AG04450 (cell line): ENCODE measurements at places on chromosomes 5 and 9. TPM values are rescaled to one million over a fixed set of nuclear protein-coding genes. Genes with fewer than 3 reads are reported as not detected.

The QSOX2 gene
- 12.8 and 14.7 TPM in 2 replicates for polyA plus RNA-seq

The GABRA1 gene
- not detected in 2 replicates for polyA plus RNA-seq

The SPARC gene
- 5,773 and 5,780 TPM in 2 replicates for polyA plus RNA-seq

The C7 gene
- 14.4 and 17.1 TPM in 2 replicates for polyA plus RNA-seq

The NIPSNAP3A gene
- 30.5 and 42.5 TPM in 2 replicates for polyA plus RNA-seq

The SREK1 gene
- 42.7 and 58.8 TPM in 2 replicates for polyA plus RNA-seq

The PCDHGA3 gene
- 0.92 and 1.2 TPM in 2 replicates for polyA plus RNA-seq

The RLN1 gene
- polyA plus RNA-seq: 0.11 TPM in 1 of 2 replicates, not detected in the other

The PCDHGA12 gene
- 3.4 and 4.3 TPM in 2 replicates for polyA plus RNA-seq

The SLC25A2 gene
- polyA plus RNA-seq: not detected in 2 replicates

The NPDC1 gene
- polyA plus RNA-seq: 8.9 and 16.5 TPM in 2 replicates

The ADGRV1 gene
- 0.06 TPM in 1 of 2 replicates, not detected in the other for polyA plus RNA-seq

The STKLD1 gene
- 0.95 and 1.4 TPM in 2 replicates for polyA plus RNA-seq

The ESM1 gene
- 0.27 and 0.35 TPM in 2 replicates for polyA plus RNA-seq

The FOXD4L4 gene
- polyA plus RNA-seq: not detected in 2 replicates

The SV2C gene
- polyA plus RNA-seq: not detected in 2 replicates

The CSF2 gene
- not detected in 2 replicates for polyA plus RNA-seq

The PTCH1 gene
- 7.3 and 10.2 TPM in 2 replicates for polyA plus RNA-seq

The CD74 gene
- 2.9 and 4.9 TPM in 2 replicates for polyA plus RNA-seq

The NCS1 gene
- polyA plus RNA-seq: 68.3 and 69.9 TPM in 2 replicates

The SPATA9 gene
- polyA plus RNA-seq: 1.8 and 2.4 TPM in 2 replicates

The SARDH gene
- 1.3 and 2.2 TPM in 2 replicates for polyA plus RNA-seq

The LVRN gene
- 0.22 and 0.53 TPM in 2 replicates for polyA plus RNA-seq

The GLDC gene
- polyA plus RNA-seq: 0.17 and 0.20 TPM in 2 replicates

The ZMAT2 gene
- polyA plus RNA-seq: 66.6 and 82.8 TPM in 2 replicates

The FOXD4L6 gene
- polyA plus RNA-seq: not detected in 2 replicates

The ZNF300 gene
- polyA plus RNA-seq: 7.3 and 10.1 TPM in 2 replicates

The PSMD5 gene
- 43.2 and 57.6 TPM in 2 replicates for polyA plus RNA-seq

The LCP2 gene
- not detected in 2 replicates for polyA plus RNA-seq

The PIP5KL1 gene
- polyA plus RNA-seq: 1.2 TPM in 2 replicates

The ARL14EPL gene
- polyA plus RNA-seq: 0.05 TPM in 2 replicates

The SHISAL2B gene
- not detected in 2 replicates for polyA plus RNA-seq

The MYO10 gene
- 37.0 and 56.1 TPM in 2 replicates for polyA plus RNA-seq

The ADRA1B gene
- 0.58 and 0.98 TPM in 2 replicates for polyA plus RNA-seq

The BTNL8 gene
- polyA plus RNA-seq: not detected in 2 replicates

The TERT gene
- polyA plus RNA-seq: not detected in 2 replicates

The EIF4E1B gene
- polyA plus RNA-seq: not detected in 2 replicates

The STING1 gene
- 50.6 and 66.9 TPM in 2 replicates for polyA plus RNA-seq

The CCDC171 gene
- polyA plus RNA-seq: 0.72 and 0.81 TPM in 2 replicates

The CER1 gene
- not detected in 2 replicates for polyA plus RNA-seq

The SPTAN1 gene
- 211 and 275 TPM in 2 replicates for polyA plus RNA-seq

The IFNK gene
- polyA plus RNA-seq: not detected in 2 replicates

The MLANA gene
- polyA plus RNA-seq: not detected in 2 replicates

The PCDHA1 gene
- 0.06 and 0.09 TPM in 2 replicates for polyA plus RNA-seq

The RASEF gene
- polyA plus RNA-seq: 0.02 and 0.05 TPM in 2 replicates

The SPINK5 gene
- polyA plus RNA-seq: not detected in 2 replicates

The PAX5 gene
- polyA plus RNA-seq: not detected in 2 replicates

The C5orf58 gene
- not detected in 2 replicates for polyA plus RNA-seq

The PFN3 gene
- not detected in 2 replicates for polyA plus RNA-seq

The OBP2B gene
- not detected in 2 replicates for polyA plus RNA-seq
